NCI-H2029 (cell line): ENCODE measurements at places on chromosomes 3 and 15.

DNA sequence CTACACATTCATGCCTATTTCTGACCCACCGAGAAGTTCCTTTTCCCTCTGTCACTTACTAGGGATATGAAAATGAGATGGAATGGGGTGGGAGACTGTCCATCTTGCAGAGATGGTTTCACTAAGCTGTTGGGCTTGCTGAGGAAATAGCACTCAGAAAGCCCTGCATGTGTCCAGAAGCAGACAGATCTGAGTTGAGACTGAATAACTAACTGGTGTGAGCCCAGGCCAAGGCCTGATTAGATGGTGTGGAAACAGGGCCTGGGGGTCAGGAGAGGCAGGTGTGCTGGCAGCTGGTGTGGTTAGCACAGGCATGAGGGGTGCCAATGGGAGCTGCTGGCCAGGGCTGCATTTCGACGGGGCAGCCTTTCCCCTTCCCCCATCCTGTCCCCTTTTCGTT is 72.1 kb downstream of the CLSTN2 start:
- DNase-seq, result no peak

DNA sequence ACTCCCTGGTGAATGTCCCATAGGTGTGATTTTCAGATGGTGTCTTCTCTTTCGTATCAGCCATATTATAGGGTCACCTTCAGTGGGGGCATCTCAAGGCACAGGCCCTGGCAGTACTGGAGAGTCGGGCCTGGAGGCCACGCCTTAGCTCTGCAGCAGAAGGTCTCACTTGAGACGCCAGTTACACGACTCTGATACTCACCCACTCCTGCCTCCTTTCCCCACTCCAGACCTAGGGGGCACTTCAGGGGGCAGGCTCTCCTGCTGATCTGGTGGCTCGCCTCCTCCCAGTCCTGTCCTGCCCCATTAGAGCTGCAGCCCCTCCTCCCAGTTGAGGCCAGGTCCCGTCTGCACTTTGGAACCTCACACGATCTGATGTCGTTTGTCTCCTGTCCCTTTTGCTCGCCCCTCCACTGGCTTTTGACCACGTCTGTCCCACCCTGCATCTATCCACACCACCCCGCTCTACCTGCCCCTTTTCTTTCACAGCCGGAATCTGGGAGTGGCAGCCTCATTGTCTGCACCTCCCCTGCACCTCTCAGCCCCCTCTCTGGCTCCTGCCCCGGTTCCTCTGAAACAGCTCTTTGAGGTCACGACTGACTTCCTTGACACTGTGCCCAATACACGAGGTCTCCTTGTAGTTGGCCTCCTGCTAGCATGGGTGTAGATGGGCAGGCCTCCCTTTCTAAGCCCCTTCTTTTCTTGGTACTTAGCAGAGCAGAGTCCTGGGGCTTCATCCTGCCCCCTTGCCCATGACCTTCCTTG is 181.9 kb downstream of the NSMCE3 start:
- no peak for DNase-seq

DNA sequence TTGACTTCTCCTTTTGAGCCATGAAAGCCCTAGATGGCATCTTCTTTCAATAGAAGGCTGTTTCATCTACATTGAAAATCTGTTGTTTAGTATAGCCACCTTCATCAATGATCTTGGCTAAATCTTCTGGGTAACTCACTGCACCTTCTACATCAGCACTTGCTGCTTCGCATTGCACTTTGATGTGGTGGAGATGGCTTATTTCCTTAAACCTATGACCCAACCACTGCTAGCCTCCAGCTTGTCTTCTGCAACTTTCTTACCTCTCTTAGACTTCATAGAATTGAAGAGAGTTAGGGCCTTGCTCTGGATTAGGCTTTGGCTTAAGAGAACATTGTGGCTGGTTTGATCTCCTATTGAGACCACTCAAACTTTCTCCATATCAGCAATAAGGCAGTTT is 189.8 kb downstream of the PLCL2 start:
- no peak for DNase-seq

DNA sequence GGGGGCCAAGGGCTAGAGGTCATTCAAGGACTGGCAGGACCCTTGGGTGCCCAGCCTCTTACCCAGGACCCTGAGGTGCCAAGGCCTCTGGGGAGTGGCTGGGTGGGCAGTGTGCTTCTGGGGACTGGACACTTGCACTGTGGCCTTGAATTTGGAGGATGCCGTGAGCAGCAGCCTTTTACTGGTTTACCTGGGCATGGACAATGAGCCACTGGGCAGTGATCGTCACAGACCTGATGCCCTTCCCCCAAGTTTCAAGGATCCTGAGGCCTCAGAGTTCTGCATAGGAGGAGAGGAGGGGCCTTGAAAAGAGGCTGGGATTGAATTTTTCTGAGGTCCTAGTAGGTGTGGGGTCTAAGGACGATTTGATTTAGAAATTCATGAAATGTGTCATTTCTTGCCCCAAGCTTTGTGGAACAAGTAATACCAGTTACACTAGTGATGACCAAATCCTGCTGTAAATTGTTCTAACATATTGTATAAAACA is 146.1 kb upstream of the TPM1 start:
- no peak for DNase-seq

- DNase-seq, result no peak
Measured at GRCh38 chr3:8567784-8568575, 66.4 kb downstream of the LMCD1 start.

DNA sequence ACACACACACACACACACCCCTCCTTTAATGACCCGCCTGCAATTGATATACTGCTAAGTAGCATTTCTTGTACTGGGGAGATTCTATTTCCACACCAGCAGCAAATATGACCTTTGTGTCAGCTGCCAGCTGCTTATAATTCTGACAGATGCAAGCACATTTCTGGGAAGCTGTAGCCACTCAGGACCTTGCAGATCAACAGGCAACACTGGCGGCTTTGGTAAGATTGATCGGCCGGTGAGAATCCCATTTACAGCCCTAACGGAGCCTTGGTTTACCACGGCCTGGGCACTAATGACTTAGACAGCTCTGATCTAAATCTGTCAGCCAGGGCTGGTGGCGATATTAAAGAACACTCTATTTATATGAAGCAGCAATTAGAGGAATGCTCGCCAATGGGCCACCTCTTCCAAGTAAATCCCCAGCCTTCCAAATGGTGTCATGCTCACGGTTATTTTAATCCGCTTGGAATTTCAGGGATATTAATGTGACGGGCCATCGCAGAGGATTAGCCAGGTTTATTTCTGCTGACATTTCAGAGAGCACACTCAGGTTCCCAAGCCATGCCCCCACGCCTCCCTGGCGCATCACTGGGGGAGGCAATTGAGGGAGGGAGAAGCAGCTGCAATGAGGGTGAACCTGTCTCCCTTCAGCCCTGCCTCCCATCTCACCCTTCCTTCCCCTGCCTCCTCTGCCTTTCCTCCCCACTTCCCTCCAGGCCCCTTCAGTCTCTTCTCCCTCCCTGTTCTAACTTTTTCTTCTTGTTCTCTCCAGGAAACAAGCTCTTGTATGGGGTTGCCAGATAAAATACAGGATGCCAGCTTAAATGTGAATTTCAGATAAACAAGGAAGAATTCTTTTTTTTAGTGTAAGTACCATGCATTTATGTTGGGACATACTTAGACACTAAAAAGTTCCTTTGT is 287.0 kb downstream of the TLE3 start:
- DNase-seq, result no peak

DNA sequence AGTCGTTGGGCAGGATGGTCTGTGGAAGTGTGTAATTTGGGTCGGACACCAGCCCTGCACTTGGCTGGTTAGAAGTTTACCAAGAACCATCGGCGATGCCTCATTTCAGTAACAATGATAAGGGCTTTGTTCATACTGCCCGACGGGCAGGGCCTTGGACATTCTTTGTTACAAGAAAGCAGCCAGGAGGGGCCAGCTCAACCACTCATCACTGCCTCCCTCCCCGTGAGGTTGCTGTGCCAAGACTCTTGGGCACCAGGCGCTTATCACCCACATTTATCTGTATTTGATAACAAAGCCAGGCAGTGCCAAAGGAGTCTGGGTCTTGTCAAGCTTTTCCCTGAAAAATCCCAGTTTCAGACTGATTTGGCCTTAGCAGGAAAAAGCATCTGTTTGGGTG is 235.0 kb downstream of the ADAMTS17 start:
- DNase-seq, result no peak

- DNase-seq, result no peak
Measured at GRCh38 chr3:131480116-131480515, 22.7 kb downstream of the MRPL3 start.

DNA sequence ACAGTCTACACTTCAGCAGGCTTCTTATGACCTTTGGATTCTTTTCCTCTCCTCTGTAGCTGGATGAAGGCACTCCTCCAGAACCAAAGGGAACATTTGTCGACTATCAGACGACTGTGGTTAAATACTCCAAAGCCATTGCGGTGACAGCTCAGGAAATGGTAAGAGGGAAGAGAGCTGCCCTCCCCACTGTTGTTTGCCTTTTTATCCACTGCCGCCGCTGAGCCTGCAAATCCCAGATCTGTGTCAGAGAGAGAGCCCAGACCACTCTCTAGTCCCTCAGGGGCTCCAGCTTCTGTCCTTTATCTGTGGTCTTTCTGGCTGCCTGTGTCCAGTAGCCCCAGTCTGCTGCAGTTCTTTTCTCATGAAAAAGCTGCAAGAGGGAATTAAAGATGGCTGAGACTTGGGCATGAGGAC is 261.5 kb upstream of the TPM1 start:
- no peak for DNase-seq

GRCh38 chr15:88513195-88513594 is 33.3 kb downstream of the DET1 start:
- no peak for DNase-seq

DNA sequence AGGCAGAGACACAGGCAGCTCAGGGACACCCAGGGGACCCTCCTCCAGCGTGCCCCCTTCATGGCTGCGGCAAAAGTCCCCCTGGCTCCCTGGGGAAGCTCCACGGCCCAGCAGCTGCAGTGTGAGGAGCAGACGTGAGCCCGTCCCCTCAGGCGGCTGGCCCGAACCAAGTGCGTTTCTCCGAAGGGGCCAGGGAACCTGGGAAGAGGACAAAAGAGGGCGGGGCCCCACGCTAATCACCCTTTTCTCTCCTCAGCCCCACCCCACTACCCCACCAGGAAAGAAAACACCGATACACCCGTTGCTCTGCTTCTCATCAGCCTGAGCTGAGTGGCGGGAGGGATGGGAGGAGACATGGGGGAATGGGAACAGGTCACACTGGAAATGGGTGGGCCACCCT is at the start of gene MUC4:
TSS of gene MUC4 (minus strand) at position 174 of the 400 bp plus-strand sequence. CDS start at position 62, 112 bp downstream.
- no peak for DNase-seq

- DNase-seq, result no peak
Measured at GRCh38 chr3:124848300-124848699, 38.9 kb downstream of the ITGB5 start.

GRCh38 chr3:111473550-111473949 is 68.4 kb upstream of the CD96 start:
- no peak for DNase-seq

DNA sequence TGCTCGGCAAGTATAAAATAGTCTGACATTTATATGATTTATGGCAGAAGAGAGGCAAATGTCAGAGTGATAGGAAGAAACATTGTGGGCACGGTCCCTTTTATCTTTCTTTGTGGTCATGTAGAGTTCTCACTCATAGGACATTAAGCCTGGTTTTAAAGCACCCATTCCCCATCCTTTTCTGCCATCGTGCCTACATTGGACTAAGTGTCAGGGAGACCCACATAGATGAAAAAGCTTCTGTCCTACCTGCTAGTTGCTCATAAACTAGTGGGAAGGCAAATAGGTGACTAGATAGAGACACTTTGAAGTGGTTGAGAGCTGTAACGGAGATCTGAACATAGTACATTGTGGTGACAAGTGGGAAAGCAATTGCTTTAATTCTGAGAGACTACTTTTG is 155.7 kb downstream of the B3GALNT1 start:
- no peak for DNase-seq

- DNase-seq, result peak; percentile 52
Measured at GRCh38 chr3:183381179-183381578, 47.2 kb downstream of the MCF2L2 start.

DNA sequence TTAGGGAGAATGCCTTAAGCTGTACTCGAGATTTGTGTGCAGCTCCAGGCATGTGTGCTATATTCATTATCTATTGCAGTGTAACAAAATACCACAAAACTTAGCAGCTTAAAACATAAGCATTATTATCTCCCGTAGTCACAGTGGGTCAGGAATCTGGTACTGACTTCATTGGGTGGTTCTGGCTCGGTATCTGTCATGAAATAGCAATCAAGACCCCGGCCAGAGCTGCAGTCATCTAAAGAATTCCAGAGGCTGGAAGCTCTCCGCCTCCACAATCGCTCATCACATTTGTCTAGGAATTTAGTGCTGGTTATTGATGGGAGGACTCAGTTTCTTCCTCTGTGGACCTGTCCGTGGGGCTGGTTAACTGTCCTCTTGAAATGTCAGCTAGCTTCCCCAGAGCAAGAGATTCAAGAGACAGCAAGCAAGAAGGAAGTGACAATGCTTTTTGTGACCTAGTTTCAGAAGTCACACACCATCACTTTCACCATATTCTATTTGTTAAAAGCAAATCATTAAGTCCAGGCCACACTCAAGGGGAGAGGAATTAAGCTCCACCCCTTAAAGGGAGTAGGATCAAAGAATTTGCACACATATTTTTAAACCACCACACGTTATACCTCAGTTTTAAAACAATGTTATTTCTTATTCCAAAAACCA is 76.1 kb downstream of the TOP2B start:
- no peak for DNase-seq

DNA sequence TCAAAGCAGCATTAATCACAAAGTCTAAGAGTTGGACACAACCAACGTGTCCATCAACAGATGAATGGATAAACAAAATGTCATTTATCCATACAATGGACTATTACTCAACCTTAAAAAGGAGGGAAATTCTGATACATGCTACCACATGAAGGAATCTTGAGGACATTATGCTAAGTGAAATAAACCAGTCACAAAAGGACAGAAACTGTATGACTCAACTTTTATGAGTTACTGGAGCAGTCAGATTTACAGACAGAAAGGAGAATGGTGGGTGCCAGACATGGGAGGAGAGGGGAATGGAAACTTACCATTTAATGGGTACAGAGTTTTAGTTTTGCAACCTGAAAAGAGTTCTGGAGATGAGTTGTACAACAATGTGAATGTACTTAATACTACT is 43.0 kb upstream of the SEC13 start:
- no peak for DNase-seq

GRCh38 chr15:36778531-36778930 is 199.1 kb downstream of the CDIN1 start:
- DNase-seq, result no peak
